ENCODE measurements at places on chromosomes 2 and 18.

- no peak for DNase-seq
These were observed 547.2 kb downstream of the ZNF804A start for GRCh38 chr2:185145316-185146121.

GRCh38 chr2:50582164-50582563 is 449.8 kb downstream of the NRXN1 start:
- no peak for DNase-seq

- DNase-seq, result no peak
These were observed 338.4 kb upstream of the SLC39A10 start for GRCh38 chr2:195318440-195319111.

- DNase-seq, result no peak
These were observed 144.8 kb upstream of the GLI2 start for GRCh38 chr2:120590841-120591240.

DNA sequence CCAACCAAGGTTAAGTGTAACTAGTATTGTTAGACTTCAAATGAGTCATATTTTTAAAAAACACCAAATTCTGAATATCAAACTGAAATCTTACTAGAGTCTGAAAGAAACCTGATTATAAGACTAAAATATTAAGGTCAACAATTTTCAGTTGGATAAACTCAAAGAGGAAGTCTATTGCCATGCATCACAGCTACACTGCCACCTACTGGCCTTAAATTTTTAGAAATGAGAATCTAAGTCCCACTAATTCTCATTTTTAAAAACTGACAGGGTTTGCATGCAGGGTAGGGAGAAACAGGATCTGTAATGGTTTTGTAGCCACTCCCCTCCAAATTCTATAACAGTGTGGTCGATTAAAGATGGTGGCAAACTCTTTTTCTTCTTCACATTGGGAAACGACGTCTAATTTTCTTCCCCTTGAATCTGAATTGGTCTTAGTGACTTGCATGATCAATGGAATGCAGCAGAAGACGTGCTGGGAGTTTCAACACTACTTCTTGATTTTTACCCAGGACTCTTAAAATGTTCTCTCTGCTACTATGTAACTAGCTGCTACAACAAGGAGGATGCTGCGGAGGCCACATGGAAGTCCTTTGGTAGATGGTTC is 176.1 kb upstream of the SESTD1 start:
- no peak for DNase-seq

DNA sequence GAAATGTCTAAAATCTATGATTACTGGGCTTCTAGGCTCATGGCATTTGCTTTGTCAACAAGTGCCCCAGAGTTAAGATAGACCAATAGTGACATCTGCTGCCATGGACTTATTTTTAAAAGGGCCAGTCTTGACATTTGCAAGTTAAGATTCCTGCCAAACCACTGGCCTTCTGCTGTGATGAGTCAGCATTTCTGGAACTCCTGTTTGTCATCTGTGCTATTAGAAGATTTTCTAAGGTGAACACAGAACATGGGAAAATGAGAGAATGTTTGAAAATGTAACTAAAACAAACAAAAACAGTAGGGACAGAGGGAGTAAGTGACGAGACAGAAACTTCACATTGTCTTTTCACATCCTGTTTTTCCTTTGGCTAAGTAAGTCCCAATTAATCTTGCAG is 93.7 kb upstream of the WDR75 start:
- DNase-seq, result peak; percentile 28

DNA sequence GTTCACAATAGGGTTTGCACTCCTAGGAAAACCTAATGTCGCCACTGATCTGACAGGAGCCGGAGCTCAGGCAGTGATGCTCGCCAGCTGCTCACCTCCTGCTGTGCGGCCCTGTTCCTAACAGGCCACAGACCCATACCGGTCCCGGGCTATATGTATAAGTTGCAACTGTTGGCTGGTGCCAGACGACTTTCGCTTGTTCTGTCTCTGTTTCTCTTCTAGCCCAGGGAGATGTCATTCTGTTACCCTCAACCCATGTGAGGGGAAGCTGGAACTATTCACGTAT is 170.3 kb downstream of the BCL2 start:
- DNase-seq, result no peak

DNA sequence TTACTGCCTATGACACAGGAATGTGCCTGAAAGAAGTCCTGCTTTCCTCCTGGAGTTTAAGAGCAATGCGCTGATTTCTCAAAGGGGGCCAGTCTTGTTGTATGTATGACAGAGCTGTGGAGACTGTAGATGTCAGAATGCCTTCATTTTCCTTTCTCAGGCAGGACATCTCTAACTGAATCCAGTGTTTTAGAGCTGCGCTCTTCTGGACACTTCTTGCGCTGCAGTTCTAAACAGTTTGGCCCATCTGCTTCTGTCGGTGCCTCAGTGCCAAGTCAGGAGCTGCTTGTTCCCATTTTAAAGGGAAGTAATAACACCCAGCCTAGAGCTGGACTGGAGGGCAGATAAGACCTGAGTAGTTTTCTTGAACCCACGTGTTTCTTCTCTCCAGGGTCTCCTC is 91.4 kb downstream of the ESCO1 start:
- DNase-seq, result no peak

DNA sequence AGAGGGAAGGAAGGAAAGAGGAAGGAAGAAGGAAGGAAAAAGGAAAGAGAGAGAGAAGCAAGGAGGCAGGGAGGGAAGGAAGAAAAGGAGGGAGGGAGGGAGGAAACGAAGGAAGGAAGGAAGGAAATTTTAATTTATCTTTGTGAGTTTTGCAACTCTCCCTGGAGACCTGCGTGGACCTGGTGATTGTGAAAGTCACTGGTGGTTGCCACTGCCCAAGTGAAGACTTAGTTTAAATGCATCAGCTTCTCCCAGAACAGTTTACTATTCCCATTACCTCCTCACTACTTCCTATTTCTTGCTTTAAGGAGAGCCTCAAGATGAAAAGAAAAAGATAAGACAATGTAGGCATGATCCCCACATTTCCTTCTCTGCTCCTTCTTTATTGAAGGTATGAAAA is 68.8 kb downstream of the ACVR1C start:
- no peak for DNase-seq

DNA sequence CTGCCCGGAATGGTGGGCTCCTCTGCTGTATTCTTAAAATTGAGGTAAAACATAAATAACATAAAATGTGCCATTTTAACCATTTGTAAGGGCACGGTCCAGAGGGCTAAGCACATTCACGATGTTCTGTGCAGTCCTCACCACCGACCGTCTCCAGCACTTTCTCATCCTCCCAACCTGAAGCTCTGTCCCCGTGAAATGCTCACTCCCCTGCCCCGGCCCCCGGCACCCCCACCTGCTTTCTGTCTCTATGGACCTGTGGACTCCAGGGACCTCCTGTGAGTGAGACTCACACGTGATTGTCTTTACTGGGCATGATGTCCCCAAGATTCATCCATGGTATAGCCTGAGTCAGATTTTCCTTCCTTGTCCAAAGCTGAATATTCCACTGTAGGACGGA is 38.7 kb upstream of the CTDP1 start:
- no peak for DNase-seq

GRCh38 chr2:201203916-201204654 is 21.1 kb downstream of the CASP10 start:
- DNase-seq, result peak; percentile 56

DNA sequence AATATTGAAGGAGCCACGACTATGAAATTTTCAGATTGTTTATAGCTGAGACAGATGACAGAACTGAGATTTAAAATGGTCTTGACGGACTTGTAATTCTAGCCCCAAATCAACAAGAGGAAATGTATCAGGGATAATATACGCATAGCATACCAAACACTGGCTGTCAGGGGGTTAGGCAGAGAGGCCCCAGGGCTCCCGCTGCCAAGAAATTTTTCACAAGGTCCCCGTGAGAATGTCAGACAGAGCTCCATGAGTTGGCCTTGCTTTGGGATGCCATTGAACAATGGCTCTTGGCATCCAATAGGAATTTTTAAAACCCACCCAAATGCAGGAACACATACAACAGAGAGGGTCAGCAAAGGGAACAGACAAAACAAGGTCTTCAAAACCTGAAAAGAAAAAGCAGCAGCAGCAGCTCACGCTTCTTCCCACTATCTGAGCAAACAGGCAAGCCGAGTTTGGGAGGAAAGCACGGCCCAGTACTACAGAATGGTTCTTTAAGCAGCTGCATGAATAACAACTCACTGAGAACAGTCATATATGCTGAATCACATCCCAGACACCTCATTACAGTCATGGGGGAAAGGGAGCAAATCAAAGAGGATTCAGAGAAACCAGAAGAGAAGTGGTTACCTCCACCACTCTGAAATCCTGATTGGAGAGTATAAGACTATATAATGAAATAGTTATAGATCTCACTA is 445.6 kb downstream of the RND3 start:
- no peak for DNase-seq

GRCh38 chr18:43159086-43159770 is 43.7 kb upstream of the RIT2 start:
- DNase-seq, result no peak

- DNase-seq, result no peak
These were observed 580.1 kb downstream of the EPHA4 start for GRCh38 chr2:220991972-220992371.

- DNase-seq, result no peak
These were observed 1.8 kb upstream of the SLC19A3 start for GRCh38 chr2:227719641-227720040.

GRCh38 chr2:60391230-60391629 is 162.2 kb downstream of the BCL11A start:
- DNase-seq, result no peak

Measured in uterus (tissue), 4 donors.